Right forelimb (tissue), 1 donor: ENCODE measurements at places on chromosomes 12 and 14.

DNA sequence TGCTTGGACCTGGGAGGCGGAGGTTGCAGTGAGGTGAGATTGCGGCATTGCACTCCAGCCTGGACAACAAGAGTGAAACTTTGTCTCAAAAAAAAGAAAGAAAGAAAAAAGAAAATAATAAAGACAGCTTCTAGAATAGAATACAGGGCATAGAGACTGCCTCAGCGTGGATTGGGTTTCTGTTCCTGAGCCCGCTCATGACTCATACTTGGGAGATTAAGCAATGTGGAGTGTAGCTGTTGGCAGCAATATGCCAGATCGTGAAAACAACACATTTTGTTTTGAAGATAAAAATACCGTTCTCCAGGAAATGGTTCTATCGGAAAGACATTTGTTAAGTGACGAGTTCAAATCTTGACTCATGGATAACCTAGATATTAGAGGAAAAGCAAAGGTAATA, 67.2 kb downstream of the GLT1D1 start:
- no peak for DNase-seq

- no peak for DNase-seq
Measured at GRCh38 chr12:4296751-4297150, 23.2 kb downstream of the CCND2 start.

DNA sequence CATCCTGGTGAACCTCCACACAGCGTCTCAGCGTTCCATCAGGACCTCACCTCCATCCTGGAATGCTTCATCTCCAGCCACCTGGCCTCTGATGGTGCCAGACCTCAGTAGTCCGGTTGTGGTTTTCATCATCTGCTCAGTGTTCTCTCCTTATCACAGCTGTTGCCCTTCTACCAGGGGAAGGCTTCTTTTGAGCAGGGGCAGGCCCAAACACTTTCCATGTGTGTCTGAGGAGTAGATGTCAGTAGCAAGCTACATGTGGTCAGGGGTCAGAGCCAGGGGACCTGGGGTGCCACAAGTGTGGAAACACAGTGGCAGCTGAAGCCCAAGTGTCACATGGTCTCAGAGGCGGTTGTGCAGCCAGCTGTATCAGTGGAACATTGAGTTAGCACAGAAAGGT, 30.2 kb upstream of the FGD4 start:
- no peak for DNase-seq

DNA sequence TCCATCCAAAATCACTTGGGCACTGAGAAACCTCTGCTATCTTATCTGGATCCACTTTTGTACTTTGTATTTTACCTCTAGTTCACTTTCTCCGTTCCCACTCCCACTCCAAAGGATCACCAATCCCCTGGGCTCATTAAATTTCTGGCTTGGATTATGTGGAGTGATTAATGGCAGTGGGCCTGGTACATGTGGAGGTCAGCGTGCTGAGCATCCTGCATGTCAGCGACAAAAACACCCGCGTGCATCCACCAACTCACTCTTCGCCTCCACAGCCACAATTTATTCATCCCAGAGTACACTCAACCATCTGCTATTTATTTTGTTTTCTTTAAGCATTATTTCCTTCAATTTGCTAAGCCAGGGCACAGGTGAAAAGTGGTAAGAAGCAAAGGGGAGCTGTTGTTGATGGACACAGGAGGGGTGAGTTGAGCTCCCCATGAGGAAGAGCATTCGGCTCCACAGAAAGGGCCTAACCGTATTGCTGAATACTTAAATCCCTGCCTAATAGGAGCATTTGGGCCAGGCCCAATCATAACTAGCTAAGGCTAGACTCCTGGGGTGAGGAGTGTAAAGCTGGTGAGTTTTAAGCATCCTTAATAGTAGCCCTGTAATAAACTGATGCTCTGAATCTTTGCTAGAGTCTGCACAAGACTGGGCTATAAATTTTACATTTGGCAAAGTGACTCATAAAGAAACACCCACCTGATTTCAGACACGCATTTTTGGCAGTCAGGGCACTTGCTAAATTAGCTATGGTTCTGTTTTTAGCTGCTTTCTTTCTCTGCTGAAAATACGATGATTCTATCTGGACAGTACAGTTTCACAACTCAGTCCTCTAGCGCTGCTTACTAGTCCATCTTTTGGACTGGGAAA, 137.8 kb downstream of the SLC25A21 start:
- no peak for DNase-seq

- DNase-seq, result no peak
Measured at GRCh38 chr12:7058850-7059395, 1.6 kb upstream of the C1S start.

- DNase-seq, result no peak
Measured at GRCh38 chr14:35332517-35333263, 40.5 kb downstream of the PSMA6 start.

GRCh38 chr12:85278598-85279448, 1.2 kb upstream of the ALX1 start:
- DNase-seq, result no peak
